ENCODE measurements at places on chromosomes 6 and 20.

- DNase-seq: no peak
Measured at GRCh38 chr6:218153-219018, 73.9 kb upstream of the DUSP22 start.

DNA sequence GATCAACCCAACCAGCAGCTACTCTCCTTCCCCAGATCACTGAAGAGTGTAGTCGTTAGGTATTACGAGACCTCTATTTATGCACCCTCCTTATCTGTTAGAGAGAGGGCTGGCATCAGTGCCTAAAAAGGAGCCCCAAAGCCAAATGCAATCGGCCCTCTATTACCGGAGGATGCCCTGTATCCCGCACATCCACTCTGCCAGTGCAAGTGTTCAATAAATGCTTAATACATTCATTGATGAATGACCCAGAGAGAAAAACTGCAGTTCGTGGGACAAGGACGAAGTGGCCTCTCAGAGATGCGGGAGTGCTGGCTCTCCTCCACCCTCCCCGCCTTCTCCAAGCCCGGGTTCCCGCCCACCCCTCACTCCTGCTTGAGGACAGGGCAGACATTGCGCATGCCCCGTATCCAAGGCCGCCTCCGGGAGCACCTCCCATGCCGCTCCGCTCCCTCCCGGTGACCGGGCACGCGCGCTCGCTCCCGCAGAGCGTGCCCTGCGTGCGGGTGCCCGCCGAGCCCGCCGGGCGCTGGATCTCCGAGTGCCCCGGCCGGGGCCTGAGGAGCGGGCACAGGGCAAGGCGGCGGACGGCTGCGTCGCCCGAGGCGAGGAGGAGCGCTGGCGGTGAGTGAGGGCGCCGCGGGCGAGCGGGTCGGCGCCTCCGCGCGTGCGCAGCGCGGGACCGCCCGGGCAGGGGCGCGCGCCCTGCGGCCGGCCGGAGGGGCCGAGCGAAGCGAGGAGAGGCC, 27.2 kb upstream of the BTBD3 start:
- peak; percentile 51 for DNase-seq

DNA sequence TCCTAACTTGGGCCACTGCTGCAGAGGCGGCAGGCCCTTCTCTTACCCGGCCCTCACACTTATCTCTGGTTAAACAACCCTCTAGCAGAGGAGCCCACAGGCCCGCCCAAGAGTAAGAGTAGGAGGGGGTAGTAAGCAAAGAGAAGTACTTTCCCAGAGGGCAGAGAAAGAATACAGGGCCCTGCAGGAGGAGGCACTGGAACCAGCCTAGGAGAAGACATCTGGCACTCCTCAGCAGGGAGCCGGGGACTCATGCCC, 10.1 kb downstream of the MTCH1 start:
- DNase-seq: no peak

DNA sequence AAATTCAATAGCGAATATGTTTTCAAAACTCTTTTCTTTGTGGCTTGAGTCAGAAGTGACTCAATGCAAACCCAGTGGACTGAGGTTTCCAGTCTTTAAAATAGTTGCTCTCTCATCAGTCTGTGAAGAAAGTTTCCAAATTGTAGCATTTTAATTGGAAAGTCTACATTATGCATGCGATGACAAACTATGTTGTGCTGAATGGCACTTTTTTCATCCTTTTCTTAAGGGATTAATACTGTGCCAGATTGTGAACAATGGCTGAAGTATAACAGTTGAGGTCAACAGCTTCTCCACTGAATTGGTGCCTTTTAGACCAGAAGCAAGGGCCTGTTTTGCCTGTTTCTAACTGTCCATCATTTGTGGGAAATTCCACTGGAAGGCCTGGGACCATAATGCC, 377.1 kb downstream of the BTBD9 start:
- no peak for DNase-seq

DNA sequence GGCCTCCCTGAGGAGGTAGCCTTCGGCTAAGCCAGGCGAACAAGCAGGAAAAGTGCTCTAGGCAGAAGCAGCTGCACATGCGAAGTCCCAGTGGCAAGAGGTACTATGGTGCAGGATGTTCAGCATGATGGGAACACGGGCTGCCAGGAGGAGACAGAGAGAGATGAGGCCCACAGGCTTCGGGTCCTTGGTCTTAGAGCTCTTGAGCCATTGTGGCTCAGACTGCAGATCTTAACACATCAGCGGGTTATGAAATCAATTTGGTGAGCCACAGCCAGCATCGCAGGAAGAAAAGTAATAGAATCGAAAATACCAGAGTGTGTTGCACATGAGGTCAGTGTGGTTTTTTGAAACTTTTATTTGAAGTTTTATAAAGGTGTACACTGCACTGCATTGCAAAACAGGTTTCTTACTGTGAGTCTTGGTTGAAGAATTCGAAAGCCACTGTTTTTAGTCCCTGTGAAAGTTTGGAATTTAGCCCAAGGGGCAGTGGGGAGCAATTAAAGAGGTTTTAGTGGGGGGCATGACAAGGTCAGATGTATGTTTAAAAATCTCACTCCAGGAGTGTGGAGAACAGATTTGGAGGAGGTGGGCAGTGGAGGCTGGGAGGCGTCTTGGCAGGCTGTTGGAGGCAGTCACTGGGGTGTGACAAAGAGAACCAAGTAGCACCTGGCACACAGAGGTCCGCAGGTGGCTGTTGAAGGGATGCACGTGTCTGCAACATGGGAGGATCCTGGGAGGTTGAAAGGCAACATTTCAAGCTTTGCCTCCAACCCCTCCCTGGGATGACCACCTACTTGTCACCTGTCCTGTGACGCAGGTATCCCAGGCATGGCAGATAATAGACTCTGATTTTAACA, 69.3 kb downstream of the EYA2 start:
- DNase-seq: no peak

GRCh38 chr6:33702345-33702977, 9.0 kb downstream of the UQCC2 start:
- peak; percentile 28 for DNase-seq

DNA sequence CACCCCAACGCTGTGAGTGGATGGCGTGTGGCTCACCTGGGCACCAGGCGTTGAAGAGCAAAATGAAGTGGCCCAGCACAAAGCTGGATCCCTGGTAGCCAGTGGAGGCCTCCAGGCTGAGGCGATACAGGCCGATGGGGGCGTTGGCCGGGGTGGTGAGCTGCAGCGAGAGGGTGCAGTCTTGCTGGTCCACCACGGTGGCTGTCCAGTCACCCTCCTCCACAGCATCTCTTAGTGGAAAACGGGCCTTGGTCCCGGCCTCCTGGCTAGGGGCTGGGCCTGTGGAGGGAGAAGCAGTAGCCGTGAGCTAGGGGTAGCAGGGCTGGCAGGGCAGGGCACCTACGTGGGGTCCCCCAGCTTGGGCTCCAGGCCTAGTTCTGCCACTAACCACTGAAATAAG, 9.3 kb downstream of the TGM2 start:
- no peak for DNase-seq

GRCh38 chr6:90038961-90039653, 144.8 kb downstream of the GJA10 start:
- no peak for DNase-seq

DNA sequence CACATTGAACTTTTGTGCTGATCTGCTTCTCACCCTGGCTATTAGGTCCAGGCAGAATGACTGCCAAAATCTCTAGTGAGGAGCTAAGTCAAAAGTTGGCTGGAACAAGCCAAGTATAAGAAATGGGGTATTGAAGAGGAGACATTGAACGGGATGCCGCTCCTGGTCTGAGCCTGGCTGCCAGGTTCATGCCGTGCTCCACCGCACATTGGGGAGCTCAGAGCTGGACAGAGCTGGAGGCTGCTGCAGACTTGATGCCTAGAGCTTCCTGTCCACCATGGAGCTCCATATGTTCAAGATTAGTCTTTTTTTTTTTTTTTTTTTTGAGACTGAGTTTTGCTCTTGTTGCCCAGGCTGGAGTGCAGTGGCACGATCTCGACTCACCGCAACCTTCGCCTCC, 4.1 kb upstream of the IFT52 start:
- DNase-seq: no peak

- no peak for DNase-seq
Measured at GRCh38 chr6:17865798-17866725, 121.4 kb downstream of the KIF13A start.

DNA sequence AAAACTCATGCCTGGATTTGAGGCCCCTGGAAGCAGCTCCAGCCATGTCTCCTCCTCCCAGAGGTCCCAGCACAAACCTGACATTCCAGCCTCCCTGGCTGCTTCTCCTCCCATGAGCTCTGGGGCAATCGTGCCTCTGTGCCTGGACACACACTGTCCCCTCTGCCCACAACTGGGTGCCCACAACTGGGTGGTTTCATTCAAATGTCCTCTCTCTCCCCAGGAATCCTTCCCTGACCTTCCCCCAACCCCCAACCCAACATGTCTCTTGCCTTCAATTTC, 37.4 kb downstream of the NOL4L start:
- no peak for DNase-seq

DNA sequence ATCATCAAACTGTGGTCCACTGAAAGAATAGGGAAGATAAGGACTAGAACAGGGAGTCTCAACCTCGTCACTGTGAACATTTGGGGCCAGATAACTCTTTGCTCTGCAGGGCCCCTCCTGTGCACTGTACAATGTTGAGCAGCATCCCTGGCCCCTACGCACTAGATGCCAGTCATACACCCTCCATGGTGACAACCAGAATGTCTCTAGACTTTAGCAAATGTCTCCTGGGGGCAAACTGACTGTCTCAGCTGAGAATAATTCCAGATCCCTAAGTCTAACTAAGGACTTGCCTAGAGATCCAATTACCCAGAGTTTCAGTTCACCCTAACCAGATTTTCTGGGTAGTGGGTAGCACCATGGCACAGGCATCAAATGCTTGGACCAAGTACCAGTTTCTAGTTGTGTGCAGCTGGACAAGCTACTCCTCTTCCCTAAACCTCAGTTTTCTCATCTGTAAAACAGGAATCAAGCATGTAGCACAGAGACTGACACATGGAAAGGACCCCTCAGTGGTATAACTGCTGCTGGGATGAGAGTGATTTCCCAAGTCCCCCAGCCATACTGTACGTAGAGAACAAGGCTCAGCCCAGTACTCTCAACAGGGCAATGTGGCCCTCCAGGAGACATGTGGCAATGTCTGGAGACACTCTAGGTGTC, 87.0 kb upstream of the NFATC2 start:
- no peak for DNase-seq

DNA sequence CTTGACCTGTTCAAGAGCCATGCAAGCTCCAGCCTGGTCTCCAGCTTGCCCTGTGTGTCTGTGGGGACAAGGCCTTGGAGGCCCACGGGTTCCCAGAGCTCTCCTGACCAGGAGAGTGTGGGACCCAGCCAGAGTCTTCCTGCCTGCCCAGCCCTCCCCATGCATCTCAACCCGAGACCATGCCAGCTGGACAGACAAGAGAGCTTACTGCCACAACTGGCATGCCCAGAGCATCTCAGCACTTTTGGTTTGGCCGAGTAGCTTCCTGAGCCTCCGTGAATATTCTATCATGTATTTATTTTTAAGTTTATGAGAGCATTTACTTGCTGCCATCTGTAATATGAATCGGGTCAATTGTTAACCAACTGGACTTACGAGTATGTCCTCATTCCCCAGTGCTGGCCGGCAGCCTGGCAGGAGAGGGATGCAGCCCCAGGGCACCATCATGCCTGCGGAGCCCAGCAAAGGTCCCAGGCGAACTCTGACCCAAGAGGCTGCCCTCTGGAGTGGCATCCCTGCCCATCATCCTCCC, 14.9 kb downstream of the IP6K3 start:
- DNase-seq: no peak

DNA sequence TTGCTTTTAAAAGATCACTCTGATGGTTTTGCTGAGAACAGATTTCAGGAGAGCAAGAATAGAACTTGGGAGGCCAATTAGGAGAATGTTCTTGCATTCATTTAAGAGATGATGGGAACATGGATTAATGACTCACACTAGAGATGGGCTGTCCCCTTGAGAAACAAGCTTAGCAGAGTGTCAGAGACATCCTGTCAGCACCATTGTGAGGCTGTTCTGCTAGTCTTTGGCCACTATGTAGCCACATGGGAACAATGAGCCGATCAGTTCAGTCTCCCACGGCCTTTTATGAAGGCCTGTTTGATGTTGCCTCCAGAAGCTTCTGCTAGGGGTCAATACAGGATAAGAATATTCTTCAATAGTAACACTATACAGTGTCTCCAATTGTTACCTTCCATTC, 113.0 kb upstream of the EYA4 start:
- no peak for DNase-seq

- DNase-seq: no peak
Measured at GRCh38 chr20:57811374-57812020, 101.7 kb upstream of the PMEPA1 start.

DNA sequence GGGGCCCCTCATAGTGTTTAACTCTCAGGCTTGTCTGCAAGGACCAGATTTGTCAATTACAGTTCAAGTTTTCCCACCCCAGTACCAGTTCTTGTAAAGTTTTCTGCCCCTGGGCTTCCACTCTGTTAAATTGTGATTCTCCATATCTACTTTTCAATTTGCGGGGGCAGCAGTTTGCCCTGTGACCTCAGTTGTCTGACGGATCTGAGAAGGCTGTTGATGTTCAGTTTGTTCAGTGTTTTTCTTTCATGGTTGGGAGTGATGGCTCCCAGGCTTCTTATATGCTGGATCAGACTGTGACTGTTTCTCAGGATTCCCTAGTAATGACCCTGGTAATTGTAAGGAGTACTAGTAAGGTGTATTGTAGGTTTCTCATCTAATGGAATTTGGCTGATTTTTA, 101.0 kb upstream of the GGTLC1 start:
- no peak for DNase-seq

DNA sequence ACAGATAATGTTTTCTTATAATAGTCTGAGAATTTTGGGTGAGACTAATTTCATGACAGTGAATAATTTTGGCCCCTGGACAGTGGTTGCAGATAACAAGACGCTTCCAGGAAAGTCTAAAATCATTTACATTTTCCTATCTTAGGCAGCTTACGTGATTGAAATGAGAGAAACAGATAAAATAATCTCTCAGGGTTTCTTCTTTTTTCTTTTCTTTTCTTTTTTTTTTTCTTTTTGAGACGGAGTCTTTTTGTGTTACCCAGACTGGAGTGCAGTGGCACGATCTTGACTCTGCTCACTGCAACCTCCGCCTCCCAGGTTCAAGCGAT, 4.2 kb upstream of the SERPINB1 start:
- no peak for DNase-seq

DNA sequence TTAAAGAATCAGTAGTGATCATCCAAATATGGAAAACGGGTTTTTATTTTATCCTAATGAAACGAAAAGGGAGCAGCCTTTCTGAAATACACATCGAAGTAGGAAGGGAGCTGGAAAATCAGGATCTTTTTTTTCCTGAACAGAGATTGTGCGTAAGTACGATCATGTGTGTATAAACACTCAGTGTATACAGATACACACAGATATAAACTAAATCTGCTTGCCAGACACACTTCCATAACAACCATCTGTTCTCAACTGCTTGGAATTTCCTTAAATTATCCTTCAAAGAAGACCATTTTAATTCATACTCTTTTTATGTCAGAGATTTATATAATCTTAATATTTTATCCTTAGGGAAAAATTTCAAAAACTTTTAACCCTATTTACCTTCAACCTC, 110.7 kb downstream of the CHD6 start:
- DNase-seq: no peak

DNA sequence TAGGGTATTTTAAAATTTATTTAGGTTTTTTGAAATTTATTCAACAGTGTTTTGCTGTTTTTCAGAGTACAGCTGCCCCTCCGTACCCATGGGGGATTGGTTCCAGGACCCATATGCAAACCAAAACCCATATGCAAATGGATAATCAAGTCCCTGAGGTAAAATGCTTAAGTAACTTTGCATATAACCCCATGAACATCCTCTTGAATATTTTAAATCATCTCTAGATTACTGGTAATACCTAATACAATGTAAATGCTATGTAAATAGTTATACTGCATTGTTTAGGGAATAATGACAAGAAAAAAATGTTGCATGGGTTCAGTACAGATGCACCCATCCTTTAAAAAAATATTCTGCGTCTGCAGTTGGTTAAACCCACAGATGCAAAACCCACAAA, 547.9 kb upstream of the CDH4 start:
- no peak for DNase-seq
